ENCODE measurements at places on chromosomes 2 and 18. TPM values are rescaled to one million over a fixed set of nuclear protein-coding genes. Genes with fewer than 3 reads are reported as not detected.

DNA sequence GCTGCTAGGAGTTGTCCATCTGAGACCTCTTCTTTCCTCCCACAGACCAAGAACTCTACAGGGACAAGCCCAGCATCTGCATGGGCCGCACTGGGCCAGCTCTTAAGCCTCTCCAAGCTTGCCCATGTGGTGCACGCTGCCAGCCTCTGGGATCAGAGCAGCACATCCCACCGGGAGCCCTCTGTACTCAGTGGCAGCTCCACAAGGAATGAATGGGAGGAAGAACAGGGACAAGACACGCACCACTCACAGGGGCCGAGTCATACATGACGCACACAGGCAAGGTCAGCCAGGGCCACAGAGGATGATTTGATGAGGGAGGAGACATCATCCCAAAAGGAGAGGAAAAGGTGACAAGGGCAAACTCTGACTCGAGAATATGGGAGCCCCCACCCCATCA, 268.3 kb downstream of the KLHL29 start:
- no peak overlapping the region for H3K4me3 ChIP-seq
- H3K36me3 ChIP-seq: no peaks in the 10 kb centered on the region
- no peak overlapping the region for H3K27ac ChIP-seq
- no peaks in the 10 kb centered on the region for H3K27me3 ChIP-seq

DNA sequence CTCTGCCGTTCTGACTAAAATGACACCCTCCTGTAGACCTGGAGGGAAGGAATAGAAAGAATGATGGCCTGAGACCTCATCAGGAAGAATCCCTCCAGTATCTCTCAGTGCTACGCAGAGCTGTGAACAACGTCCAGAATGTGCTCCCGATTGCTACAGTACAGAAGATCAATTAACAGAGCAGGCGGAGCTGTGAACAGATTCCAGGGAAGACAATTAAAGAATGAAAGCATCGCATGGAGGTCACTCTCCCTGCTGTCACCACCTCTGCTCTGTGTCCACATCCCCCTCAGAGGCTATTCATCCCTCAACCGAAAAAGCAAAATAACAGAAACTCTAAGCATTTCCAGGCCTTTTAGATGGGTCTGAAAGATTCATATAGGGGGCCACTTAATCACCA, 481.0 kb downstream of the EIPR1 start:
- no peak overlapping the region for H3K27ac ChIP-seq
- no peak overlapping the region for H3K4me3 ChIP-seq
- H3K27me3 ChIP-seq: no peaks in the 10 kb centered on the region
- no peak for DNase-seq
- H3K4me1 ChIP-seq: no peaks in the 10 kb centered on the region
- H3K36me3 ChIP-seq: no peaks in the 10 kb centered on the region

DNA sequence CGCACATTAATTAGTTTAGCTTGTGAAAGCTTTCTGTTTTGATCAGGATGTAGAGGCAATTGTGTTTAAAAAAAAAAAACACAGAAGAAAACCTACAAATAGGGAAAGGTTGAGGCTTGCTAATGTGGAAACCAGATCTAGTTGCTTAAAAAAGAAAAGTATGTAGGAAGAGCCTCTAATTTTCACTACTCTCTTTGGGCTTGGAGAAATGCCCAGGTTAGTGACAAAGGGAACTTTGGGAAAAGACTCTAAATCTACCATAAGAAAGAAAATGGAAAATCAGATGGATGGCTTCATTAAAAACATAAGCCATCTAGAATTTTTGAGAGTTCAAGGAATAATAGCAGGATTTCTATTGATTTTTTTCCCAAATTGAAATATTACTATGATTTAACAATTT, 47.3 kb upstream of the SLC38A11 start:
- H3K27ac ChIP-seq: no peak overlapping the region
- no peaks in the 10 kb centered on the region for H3K4me1 ChIP-seq
- no peak for DNase-seq
- no peaks in the 10 kb centered on the region for H3K36me3 ChIP-seq
- no peaks in the 10 kb centered on the region for H3K27me3 ChIP-seq
- H3K4me3 ChIP-seq: no peak overlapping the region

DNA sequence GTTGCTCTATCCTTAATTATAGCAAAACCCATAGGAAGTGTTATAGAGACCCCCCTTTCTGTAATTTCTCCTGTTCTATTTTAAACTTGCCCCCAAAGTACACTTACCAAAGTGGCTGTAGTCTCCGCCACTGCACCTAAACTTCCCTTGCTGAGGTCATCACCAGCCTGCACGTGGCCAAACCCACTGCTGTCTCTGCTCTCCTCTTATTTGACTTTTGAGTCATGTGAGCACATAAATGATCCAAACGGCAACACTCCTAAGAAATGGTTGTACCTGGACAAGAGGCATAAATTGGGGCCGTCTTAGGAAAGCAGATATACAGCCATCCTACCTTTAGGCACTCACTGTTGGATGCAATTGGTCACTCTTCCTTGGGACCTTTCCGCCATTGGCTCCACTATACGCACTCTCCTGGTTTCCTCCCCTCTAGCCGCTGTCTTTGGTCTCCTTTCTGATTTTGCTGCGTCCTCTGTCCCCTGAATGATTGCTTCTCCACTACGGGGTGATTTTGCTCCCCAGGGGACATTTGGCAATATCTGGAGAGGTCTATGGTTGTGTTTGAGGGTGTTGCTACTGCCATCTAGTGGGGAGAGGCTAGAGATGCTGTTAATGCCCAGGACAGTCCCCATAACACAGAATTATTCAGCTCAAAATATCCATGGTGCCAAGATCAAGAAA, 19.2 kb upstream of the IL36G start:
- DNase-seq: peak; percentile 26
- H3K4me3 ChIP-seq: no peak overlapping the region
- no peaks in the 10 kb centered on the region for H3K27me3 ChIP-seq

GRCh38 chr2:120052597-120052996, 39.7 kb downstream of the EPB41L5 start:
- H3K27ac ChIP-seq: no peak overlapping the region
- H3K4me3 ChIP-seq: no peak overlapping the region
- H3K36me3 ChIP-seq: peaks cover 9% of the 10 kb centered on the region
- H3K4me1 ChIP-seq: no peaks in the 10 kb centered on the region
- H3K27me3 ChIP-seq: no peaks in the 10 kb centered on the region
- DNase-seq: no peak

DNA sequence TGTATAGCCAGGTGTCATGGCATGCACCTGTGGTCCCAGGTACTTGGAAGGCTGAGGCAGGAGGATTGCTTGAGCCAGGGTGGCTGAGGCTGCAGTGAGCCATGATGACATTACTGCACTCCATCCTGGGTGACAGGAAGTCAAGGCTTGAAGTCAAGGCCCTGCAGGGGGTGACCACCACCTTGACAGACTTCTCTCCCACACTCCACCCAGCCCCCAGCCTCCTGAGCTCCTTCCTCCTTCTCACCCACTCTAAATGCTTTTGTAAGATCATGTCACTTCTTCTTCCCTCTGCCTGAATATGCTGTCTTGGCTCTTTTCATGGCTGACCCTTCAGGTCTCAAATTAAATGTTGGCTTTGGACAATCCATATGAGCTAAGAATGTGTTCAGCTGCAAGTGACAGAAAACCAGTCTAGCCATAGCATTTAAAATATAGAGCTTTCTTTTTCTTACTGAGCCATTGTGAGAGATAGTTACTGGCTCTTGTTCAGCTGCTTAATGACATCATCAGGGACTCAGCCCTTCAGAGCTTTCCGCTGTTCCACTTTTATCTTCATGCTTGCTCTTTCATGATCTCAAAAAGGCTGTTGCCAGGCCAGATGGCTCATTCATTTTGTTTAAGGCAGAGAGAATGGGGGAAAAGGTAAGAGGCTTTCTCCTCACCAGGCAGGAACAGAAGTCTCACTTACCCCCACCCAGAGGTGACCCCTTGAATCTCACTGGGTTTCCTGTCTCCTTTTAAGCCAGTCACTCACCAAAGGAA, 36.7 kb upstream of the TTC39C start:
- DNase-seq: no peak
- H3K27ac ChIP-seq: no peak overlapping the region
- H3K36me3 ChIP-seq: no peaks in the 10 kb centered on the region

DNA sequence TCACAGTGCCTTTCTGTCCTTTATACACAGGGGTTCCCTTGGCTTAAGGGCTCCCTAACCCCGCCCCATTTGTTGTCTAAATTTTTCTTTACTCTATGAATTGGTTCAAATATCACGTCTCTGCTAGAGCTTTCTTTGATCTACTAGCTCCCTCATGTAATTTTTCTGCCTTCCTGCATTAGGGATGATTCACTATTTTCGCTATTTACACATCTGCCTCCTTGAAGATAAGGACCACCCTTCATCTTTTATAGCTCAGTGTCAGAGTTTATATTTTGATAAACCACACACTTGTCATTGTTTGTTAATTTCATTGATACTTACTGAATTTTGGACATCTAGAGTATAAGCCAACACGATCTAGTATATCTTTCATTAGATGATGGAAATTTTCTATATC, 169.2 kb downstream of the LPIN1 start:
- H3K27ac ChIP-seq: no peak overlapping the region
- no peaks in the 10 kb centered on the region for H3K36me3 ChIP-seq
- no peaks in the 10 kb centered on the region for H3K4me1 ChIP-seq
- no peak for DNase-seq
- no peak overlapping the region for H3K4me3 ChIP-seq

DNA sequence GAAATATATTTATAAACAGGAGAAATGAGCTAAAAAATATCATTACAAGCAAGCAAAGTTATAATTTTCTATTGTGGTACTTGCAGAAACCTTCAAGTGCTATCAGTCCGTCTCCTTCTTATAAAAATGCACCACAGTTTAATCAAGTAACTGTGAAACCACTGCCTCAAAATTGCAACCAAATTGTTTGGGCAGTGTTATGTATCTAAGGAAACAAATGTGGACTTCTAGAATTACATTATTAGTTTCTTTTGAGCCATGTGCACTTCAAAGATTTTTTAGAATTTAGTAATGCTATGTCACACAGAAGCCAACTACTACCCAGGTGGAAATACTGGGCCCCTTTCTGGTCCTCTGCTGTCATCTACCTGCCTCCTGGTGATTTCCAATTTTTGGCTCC, 495.6 kb downstream of the NYAP2 start:
- no peaks in the 10 kb centered on the region for H3K36me3 ChIP-seq
- H3K4me3 ChIP-seq: no peak overlapping the region
- H3K4me1 ChIP-seq: no peaks in the 10 kb centered on the region
- DNase-seq: no peak

GRCh38 chr2:224357098-224357901, 44.6 kb downstream of the FAM124B start:
- H3K27me3 ChIP-seq: peaks cover 8% of the 10 kb centered on the region
- H3K4me1 ChIP-seq: no peaks in the 10 kb centered on the region
- H3K4me3 ChIP-seq: no peak overlapping the region
- no peaks in the 10 kb centered on the region for H3K36me3 ChIP-seq
- peak; percentile 57 for DNase-seq

GRCh38 chr2:171271971-171272436, 111.3 kb upstream of the TLK1 start:
- no peak for DNase-seq
- H3K4me1 ChIP-seq: no peaks in the 10 kb centered on the region
- H3K27me3 ChIP-seq: no peaks in the 10 kb centered on the region
- no peak overlapping the region for H3K27ac ChIP-seq
- no peak overlapping the region for H3K4me3 ChIP-seq

GRCh38 chr2:157596992-157597681, 31.5 kb downstream of the ACVR1C start:
- H3K36me3 ChIP-seq: no peaks in the 10 kb centered on the region
- H3K4me3 ChIP-seq: peak overlapping the region; percentile 39
- H3K4me1 ChIP-seq: no peaks in the 10 kb centered on the region
- no peaks in the 10 kb centered on the region for H3K27me3 ChIP-seq

DNA sequence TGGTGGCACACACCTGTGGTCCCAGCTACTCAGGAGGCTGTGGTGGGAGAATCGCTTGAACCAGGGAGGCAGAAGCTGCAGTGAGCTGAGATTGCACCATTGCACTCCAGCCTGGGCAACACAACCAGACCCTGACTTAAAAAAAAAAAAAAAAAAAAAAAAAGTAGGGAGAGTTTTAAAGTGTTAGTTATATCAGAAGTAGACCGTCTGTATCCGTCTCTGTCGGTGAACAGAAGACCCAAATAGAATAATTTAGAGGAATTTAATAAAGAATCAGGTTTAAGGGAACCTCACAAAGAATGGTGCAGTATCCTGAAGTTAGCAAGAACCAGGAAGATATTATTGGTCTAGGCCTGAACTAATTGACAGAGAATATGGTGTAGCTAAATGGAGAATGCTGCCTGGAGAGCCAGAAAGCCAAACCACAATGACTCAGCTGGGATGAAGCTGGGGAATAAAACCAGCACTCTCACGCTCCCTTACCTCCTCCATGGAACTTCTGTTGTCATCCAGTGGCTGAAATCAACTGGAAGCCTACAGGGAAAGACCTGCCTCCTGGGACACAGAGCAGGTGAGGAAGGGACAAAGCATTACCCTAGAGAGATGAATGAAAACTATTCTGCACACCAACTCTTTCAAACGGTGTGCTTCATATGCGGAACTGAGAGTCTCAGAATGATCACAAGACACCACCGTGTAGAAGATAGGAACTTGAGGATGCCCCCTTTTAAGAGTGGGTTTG, 39.1 kb upstream of the PLEKHM3 start:
- H3K27ac ChIP-seq: no peak overlapping the region
- no peaks in the 10 kb centered on the region for H3K4me1 ChIP-seq
- no peak overlapping the region for H3K4me3 ChIP-seq
- DNase-seq: no peak

- no peak overlapping the region for H3K4me3 ChIP-seq
- H3K4me1 ChIP-seq: no peaks in the 10 kb centered on the region
- DNase-seq: no peak
- H3K27me3 ChIP-seq: no peaks in the 10 kb centered on the region
- H3K27ac ChIP-seq: no peak overlapping the region
- no peaks in the 10 kb centered on the region for H3K36me3 ChIP-seq
These were observed 466.0 kb downstream of the NYAP2 start for GRCh38 chr2:225865468-225865867.

- H3K4me1 ChIP-seq: peaks cover 10% of the 10 kb centered on the region
- no peaks in the 10 kb centered on the region for H3K27me3 ChIP-seq
- H3K4me3 ChIP-seq: no peak overlapping the region
These were observed 85.4 kb downstream of the FMNL2 start for GRCh38 chr2:152420363-152420762.

DNA sequence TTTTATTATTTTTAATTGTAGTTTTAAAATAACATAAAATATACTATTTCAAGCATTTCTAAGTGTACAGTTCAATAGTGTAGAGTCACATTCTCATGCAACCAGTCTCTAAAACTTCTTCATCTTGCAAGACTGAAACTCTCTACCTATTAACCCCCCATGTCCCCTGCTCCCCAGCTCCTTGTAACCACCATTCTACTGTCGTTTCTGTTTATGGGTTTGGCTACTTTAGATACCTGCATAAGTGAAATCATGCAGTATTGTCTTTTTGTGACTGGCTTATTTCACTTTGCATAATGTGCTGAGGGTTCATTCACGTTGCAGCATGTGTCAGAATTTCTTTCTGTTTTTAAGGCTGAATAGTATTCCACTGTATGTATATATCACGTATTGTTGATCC, 139.4 kb downstream of the SMAD7 start:
- no peak overlapping the region for H3K4me3 ChIP-seq
- H3K36me3 ChIP-seq: no peaks in the 10 kb centered on the region
- no peak overlapping the region for H3K27ac ChIP-seq
- peaks cover 16% of the 10 kb centered on the region for H3K4me1 ChIP-seq
- H3K27me3 ChIP-seq: no peaks in the 10 kb centered on the region

- no peaks in the 10 kb centered on the region for H3K36me3 ChIP-seq
- H3K27me3 ChIP-seq: no peaks in the 10 kb centered on the region
- H3K4me3 ChIP-seq: no peak overlapping the region
- DNase-seq: no peak
- H3K27ac ChIP-seq: no peak overlapping the region
These were observed 112.2 kb upstream of the SESTD1 start for GRCh38 chr2:179376881-179377280.

Gene ATP6V1C2
- 11.6 TPM for polyA plus RNA-seq

Gene NAT8
- polyA plus RNA-seq: 0.46 TPM

Gene SIX2
- 0.03 TPM for polyA plus RNA-seq

Gene KCNE4
- polyA plus RNA-seq: 3.4 TPM

Gene AQP12A
- polyA plus RNA-seq: 5.0 TPM

Gene RNF125
- polyA plus RNA-seq: 11.7 TPM

Measured in large intestine (tissue), 12 donors.